ENCODE measurements at places on chromosomes 1 and 21. TPM values are rescaled to one million over a fixed set of nuclear protein-coding genes. Genes with fewer than 3 reads are reported as not detected.

ELK4 gene
- 16.7 TPM for total RNA-seq

OR6N1 gene
- total RNA-seq: not detected

- no peak for DNase-seq
Measured at GRCh38 chr1:111274653-111275052, 16.0 kb upstream of the CHIA start.

GRCh38 chr1:183734543-183735036, 70.3 kb upstream of the RGL1 start:
- DNase-seq: no peak

GRCh38 chr1:51523931-51524330, 4.9 kb upstream of the EPS15 start:
- no peak for DNase-seq

PRKCZ gene
- total RNA-seq: 37.0 TPM
